Suppressor macrophage treated with lipopolysaccharide for 4 hours (primary cell): ENCODE measurements at places on chromosomes 1 and 21.

- no peak for DNase-seq
These were observed 4.9 kb downstream of the CDA start for GRCh38 chr1:20593756-20594155.

GRCh38 chr1:117719004-117719403, 113.2 kb downstream of the TENT5C start:
- no peak for DNase-seq

DNA sequence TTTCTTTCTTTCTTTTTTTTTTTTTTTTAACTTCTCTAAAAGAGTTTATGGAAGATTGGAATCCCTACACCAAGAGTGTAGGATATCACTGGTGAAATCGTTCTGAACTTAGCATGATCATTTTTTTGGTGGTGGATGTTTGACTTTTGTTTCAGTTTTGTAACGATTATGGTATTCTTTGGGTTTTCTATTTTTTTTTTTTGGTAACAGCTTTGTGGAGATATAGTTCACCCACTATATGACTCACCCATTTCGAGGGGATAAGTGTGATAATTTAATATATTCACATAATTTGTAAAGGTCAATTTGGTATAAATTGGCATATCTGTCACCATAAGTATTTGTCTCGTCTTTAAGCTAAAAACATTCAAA, 29.2 kb downstream of the AGPAT3 start:
- no peak for DNase-seq

DNA sequence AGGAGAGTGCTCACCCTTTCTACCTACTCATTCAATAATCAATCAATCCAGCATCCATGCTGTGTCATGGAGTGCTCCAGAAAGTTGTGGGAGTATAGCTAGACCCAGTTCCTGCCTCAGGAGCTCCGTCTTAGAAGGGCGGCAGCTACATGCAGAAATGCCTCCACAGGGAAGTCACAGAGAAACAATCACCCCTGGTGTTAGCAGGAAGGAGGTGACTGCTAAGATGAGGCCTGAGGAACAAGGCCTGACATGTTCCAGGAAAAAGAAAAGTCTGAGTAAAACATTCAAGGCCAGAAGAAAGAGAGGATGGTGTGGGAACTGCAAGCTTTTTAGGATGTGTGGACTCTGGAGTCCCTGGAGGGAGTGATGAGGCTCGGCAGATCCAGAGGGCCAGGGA, 142.5 kb upstream of the MAGI3 start:
- no peak for DNase-seq
